Nephron progenitor cell (in vitro differentiated cells): ENCODE measurements at places on chromosomes 3 and 15.

DNA sequence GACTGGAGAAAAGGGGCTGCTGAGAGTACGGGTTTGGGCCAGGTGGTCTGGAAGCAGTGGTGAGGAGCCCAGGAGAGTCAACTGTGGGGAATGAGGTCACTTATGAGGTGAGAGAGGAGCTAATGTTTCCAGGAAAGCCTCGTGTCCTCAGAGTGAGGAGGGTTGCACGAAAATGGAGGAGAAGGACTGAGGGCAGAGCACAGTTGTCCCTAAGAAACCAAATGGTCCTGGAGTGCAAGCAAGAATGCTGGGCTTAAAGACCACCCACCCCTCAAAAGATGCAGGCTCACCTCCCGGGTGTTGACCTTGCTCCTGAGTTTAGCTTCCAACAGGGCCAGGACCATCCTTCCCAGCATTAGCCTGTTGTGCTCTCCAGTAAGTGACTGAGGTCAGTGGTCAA, 133.2 kb downstream of the PDE8A start:
- DNase-seq = no peak

GRCh38 chr3:112427123-112427522, 72.1 kb downstream of the BTLA start:
- DNase-seq = no peak

- DNase-seq = no peak
These were observed 13.5 kb upstream of the AADAC start for GRCh38 chr3:151800431-151800830.

GRCh38 chr3:69239063-69239462, 116.7 kb upstream of the LMOD3 start:
- no peak for DNase-seq

DNA sequence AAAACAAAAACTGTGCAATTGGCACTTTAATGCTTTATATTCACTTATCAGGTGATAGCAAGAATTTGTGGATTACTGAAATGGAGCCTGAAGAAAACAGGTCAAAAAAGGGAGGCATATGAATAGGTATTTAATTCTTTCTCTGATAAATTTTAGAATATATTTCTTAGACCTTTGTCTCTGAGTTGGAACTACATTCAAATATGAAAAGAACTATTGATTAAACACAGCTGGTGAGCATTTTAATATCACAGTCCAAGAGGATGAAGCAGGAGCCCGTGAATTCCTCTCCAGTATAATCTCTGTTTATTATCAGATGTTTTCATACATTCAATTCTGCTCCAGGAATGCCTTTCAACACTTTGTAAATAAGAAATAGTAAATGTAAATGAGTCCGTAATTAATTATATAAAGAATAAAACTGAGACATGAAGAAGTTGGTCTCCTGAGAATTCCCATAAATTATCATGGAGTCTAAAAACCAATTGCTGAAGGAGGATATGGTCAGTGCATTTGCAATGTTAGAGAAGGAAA, 86.3 kb upstream of the ARHGEF26 start:
- DNase-seq = no peak

GRCh38 chr15:57485869-57486268, 105.8 kb upstream of the MYZAP start:
- no peak for DNase-seq

- DNase-seq = no peak
These were observed 130.4 kb upstream of the LYSMD4 start for GRCh38 chr15:99863550-99864198.

DNA sequence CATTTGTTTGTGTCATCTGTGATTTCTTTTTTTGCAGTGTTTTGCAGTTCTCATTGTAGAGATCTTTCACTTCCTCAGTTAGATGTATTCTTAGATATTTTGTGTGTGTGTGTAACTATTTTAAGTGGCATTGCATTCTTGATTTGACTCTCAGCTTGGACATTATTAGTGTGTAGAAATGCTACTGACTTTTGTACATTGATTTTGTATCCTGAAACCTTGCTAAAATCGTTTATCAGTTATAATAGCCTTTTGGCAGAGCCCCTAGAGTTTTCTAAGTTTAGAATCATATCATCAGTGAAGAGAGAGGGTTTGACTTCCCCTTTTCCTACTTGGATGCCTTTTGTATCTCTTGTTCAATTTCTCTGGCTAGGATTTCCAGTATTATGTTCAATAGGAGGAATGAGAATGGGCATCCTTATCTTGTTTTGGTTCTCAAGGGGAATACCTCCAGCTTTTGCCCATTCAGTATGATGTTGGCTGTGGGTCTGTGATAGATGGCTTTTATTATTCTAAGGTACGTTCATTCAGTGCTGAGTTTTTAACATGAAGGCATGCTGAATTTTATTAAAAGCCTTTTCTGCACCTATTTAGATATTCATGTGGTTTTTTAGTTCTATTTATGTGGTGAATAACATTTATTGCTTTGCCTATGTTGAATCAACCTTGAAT, 211.7 kb downstream of the MBNL1 start:
- DNase-seq = no peak

- no peak for DNase-seq
These were observed 31.5 kb upstream of the ZNF502 start for GRCh38 chr3:44680921-44681455.

GRCh38 chr3:41716471-41716870, 245.4 kb downstream of the ULK4 start:
- DNase-seq = no peak

DNA sequence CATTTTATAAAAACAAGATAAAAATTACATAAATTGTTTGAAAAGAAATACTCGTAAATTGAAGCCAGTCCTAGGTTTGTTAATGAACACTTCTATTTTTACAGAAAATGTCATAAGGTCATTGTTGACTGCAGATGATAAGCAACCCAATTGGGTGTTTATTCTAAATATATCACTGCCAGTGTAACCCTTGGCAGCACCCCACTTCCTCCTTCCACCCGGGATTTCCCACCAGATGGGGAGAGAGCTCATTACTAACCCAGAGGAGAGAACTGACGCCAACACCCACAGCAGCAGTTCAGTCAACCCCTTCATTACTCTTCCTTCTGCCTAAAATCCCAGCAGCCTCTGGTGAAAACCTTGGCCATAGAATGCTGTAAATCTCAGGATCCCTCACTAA, 307.6 kb downstream of the GAP43 start:
- no peak for DNase-seq

- DNase-seq = no peak
These were observed 187.4 kb downstream of the FOXP1 start for GRCh38 chr3:71395927-71396695.

DNA sequence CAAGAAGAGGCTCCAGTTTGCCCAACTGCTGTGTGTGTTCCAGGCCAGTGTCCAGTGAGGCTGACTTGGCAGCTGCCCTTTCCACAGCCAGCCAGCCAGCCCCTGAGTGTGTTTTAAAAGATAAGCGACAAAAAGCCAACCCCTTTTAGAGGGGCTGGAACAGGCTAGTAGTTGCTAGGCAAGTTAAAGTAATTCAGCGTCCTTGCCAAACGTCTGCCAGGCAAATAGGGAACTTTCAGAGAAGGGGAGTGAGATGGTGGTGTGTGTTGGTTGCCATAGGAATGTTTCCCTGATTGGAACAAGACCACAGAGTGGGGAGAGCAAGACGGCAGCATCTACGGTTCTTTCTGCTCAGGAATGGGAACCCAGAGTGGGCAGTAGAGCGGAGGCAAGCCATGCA, 86.3 kb downstream of the TMEM108 start:
- DNase-seq = no peak

GRCh38 chr3:61872077-61872706, 310.8 kb downstream of the PTPRG start:
- no peak for DNase-seq

DNA sequence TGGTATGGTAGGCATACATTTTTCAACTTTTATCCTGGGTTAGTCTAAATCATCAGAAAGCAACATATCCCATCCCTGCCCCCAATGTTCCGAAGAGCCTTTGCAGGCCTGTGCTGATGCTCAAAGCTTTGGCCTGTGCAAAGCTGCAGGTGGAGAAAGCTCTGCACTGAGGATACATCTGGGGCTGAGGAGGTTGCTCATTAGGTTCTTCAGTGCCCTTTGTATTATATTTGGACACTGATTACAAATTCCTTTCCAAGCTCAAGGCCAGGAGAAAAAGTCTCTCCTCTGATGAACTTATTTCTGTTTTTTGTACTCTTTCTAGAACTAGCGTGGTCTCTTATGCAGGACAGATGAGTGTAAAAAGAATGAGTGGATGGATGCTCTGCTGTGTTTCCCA, 325.5 kb upstream of the LRRFIP2 start:
- DNase-seq = no peak

DNA sequence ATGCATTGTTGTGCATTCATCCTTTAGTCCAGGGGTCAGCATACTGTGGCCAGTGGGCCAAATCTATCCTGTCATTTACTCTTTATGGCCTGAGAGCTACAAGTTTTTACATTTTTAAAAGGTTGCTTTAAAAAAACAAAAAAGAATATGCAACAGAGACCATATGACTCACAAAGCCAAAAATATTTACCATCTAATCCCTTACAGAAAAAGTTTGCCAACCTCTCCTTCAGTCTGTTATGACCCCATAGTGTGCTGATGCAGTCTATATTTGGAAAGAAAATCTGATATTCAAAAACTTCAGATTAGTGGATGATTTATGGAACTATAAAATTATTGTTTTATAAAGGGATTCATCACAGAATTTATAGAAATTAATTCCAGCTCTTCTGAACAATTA, 237.5 kb upstream of the IL12A start:
- no peak for DNase-seq

DNA sequence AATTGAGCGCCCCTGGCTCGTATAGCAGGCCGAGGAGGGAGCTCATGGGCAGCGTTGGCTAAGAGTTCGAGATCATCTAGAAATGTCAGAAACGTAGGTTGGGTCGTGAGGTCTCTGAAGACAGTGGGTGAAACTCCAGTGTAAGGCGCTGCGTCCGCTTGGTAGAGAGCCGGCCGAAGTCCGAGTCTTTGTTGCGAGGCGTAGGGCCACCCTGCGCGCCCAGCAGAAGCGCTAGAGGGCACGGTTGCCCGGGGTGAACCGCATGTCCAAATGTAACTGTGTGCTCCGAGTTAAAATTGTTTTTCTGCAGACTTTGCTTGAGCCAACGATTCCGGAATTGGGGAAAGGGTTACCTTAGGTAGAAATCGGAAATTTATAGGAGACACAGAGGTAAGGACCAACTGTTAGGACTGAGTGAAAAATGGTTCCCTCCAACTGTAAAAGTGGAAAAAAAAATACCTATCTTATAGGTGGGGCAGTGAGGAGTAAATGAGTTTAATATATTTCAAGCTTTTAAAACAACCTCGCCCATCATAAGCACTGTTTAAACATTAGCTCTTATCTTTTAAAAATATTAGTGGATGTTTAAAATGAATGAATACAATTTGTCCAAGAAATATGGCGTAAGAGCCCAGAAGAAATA, 993 bp upstream of the SIAH2 start:
- DNase-seq = peak; percentile 63

DNA sequence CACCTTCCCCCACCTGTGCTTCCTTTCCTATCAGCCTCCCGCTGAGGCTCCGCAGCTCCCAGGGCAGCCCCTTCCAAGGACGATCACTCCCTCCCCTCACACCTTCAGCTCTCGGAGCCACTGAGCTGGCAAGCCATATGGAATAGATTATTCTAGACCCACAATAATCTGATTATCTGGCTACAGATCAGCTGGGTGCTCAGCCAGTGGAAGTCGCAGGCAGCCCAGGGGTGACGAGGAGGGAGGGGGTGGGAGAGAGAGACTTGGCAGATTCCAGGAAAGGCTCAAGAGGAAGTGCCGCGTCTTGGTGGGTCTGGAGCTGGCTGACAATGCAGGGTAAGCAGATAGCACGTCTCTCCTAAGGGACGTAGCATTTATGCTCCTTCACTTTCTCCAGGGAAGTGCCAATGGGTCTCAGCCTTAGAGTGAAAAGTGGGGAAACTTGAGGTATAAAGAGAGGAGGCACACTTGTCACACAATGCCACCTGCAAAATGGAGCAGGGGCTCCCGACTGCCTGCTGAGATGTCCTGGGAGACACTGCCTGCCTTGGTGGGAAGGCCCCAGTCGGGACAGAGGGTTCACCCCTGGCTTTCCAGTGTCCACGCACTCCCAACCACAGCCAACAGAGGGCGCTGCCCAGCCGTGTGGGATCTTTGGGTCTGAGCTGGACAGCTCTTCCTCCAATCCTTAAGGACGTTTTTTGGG, 9.4 kb upstream of the MESP1 start:
- peak; percentile 92 for DNase-seq
